ENCODE measurements at places on chromosomes 4 and X.

DNA sequence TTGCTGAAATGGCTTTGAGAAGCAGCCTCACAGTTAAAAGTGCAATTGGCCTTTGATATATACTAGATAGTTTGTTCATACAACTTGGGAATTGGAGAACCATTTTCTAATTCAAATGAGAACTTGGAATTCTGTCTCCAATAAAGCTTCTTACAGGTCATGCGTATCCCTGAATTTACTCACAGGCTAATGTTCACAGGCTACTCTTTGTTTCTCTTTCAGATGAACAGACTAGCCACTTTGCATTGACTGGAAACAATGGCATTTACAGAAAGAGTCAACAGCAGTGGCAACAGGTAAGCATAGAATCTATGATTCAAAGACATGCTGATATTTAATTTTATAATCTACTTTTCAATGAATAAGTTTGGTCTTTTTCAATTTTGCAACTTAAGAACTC is 13.5 kb downstream of the AFF1 start:
- DNase-seq, result no peak

GRCh38 chrX:107205770-107206696 is at the start of the genes DNAAF6 and NUP62CL:
Gene DNAAF6, plus strand, starts transcription at chrX:107206611. Its CDS starts 6,265 bp downstream, at chrX:107212876.
Gene NUP62CL, minus strand, starts transcription at chrX:107206433. Its CDS starts 31,287 bp downstream, at chrX:107175146.
- peak; percentile 14 for DNase-seq

DNA sequence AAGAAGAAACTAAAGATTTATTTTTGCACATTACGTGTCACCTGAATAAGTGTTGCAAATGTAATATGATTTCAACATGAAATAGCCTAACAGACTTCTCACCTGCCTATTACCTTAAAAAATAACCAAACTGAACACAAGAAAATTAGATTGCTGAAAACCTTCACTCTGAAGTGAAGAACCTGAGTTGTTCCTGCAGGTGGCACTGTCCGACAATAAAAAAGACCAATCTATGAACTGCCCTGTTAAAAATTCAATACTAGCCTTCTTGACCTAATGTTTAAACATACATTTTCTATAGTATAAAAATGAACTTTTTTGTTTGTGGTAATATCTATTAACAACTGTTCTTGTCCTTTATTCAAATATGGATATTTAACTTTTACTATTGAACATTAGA is 69.2 kb upstream of the PNPLA4 start:
- no peak for DNase-seq

DNA sequence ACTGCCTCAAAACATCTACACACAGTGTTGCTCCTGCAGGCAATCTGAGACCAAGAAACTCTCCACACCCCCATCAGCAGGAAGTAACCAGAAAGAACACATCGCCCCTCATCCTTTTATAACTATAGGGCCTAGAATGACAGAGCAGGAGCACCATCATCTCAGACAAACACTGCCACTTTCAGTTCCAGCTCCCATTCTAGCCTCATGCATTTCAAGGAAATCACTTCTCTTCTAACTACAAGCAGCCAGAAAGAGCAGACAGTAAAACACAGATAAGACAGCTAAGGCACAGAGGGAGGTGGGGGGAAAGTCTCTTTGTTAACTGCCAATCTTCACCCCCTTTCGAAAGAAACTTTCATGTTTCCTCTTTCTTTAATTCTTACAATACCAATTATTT is 102.6 kb upstream of the TENT5D start:
- DNase-seq, result no peak

DNA sequence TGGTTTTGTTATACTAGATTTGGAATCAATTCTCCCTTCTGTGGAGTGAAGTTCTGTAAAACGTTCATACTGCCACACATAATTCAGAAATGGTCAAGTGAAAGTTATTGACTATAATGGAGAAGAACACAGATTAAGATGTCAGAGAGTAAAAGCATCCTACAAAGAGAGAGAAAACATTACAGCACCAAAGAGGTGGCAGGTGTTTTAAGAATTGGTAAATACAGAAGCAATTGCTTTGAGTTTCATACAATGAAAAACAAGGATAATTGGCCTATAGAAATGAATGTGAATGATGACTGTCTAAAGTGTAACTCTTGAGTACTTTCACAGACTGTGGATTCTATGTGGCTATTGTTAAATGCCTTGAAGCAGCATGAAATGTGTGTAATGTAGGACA is 435.6 kb upstream of the SMIM31 start:
- no peak for DNase-seq

DNA sequence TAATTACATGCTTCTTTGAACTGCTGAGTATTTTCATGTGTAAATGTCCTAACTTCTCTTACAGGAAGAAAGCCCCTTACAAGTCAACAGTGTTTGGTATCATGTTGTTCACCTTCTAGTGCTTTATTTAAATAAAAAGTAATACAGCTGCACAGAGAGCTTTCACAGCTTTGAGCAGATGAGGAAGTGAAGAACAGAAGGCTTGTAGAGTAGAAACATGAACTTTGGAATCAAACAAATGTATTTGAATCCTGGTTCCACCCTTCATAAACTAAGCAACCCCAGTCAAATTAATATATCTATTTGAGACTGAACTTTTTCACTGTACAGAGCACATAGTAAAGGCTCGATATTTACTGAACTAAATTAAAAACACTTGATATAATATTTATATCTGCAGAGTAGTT is 120.5 kb downstream of the CAMK2D start:
- no peak for DNase-seq

DNA sequence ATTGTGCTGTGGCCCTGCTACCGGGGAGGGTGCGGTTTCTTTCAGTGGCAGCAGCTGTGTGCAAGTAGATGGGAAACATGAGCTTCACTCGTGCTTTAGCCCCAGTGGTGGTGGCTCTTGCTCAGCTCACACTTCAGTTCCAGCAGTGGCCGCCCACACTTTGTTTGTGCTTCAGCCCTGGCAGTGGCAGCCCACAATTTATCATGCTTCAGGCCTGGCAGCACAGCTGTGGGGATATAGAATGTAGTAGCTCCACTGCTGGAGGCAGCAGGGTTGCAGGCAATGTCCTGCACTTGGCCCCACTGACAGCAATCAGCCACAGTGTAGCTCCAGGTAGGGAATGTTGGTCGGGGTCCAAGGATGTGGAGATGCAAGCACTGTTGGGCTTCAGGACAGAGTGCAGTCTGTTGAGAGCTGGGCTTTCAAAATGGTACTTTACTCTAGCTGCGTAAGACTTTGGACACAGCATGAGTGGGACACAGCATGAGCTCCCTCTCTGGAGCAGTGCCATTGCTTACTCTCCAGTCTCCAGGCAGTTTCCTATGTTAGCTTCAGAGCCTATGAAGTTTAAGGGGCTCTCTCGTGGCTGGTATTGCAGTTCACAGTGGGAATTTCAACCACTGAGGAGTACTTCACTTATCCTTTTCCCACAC is 413.1 kb downstream of the PDGFC start:
- DNase-seq, result no peak

- DNase-seq, result no peak
These were observed 19.5 kb downstream of the SMAD1 start for GRCh38 chr4:145501051-145501660.

DNA sequence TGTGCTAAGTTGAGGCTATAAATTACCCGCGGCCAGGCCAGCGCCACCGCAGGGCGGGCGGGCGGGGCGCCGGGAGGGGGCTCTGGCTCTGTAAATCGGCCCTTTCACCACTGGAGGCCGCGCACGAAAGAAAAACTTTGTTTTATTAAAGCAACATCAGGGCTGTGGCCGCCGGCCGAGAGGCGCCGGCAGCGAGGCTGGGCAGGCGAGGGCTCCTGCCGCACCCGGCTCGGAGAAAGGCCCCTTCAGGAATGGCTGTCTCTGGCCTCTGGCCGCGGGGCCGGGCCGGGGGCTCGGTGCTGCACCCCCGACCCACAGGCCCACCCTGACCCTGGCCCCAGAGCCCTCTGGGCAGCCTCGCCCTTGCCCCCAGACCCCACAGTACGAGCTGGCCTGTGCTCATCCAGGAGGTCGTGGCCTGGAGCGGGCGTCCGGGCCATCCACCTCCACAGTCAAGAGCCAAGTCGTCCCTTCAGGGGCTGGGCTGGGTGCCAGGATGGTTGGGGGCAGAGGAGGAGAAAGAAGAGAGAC is 29.5 kb upstream of the FGFR3 start:
- DNase-seq, result no peak

DNA sequence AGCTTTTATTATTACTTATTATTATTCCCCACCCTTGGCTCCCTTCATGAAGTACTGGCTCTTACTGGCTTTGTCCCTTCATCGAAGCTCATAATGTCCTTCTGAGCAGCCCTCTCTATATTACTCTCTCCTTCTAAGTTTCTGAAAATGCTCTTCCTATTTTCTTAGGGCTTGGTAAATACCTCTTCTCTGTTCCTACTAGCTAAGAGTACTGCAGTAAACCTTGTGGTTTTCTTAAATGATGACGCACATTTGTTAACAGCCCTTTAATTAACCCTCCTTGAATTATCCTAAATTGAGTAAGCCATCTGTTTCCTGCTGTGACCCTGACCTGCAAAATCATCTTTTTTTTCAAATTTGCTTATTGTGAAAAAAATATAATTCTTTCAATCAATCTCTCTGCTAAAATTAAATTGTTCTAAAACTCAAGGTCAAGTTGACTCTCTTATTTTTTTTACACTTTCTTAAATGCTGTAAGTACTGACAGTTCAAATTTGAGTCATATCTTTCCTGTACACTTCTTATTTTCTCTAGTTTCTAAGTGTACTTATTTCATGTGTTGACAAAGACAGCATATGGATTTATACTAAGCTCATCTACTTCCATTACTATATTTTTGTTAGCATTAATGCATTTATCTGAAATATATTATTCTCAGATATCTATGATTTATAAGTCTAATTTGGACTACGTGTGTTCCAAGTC is 148.9 kb downstream of the ADAM29 start:
- no peak for DNase-seq

DNA sequence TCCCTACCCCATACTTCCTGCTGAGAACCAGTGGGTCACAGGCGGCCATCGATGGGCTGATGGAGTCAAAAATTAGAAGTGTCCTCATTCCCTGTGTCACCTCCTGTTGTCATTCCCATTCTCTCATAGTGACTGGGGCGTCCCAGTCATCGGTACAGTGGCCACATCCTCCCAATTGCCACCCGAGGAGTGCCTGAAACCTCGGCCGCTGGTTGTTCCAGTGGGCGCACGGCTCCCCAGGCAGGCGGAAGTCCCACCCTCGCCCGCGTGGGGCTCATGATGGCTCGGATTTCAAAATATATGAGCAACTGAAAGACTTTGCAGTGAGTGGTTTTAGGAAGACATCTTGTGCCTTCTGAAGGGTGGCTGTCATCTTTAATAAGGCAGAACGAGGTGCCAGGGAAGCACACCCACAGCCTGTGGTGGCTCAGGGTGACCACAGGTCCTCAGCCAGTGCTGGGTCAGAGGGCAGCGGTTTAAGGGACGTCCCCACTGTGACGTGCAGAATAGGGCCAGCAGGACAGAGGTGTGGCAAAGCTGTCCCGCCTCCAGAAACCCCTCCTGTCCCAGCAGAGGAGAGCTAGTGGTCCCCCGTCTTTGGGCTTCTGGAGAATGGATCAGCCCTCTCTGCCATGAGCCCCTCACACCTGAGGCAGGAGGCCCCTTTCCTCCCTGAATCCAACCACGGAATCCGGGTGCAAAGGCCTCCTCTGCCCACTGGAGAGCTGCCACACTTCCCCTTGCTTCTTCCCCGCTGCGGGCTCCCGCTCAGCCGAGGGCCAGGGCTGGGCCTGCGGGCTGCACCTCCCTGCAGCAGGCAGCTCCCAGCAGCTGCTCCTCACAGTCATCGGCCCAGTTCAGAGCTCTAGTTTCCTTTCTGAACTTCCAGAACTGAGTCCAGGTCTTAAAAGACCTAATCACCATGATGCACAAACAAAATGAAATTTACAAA is 90.4 kb downstream of the ABLIM2 start:
- DNase-seq, result peak; percentile 84

DNA sequence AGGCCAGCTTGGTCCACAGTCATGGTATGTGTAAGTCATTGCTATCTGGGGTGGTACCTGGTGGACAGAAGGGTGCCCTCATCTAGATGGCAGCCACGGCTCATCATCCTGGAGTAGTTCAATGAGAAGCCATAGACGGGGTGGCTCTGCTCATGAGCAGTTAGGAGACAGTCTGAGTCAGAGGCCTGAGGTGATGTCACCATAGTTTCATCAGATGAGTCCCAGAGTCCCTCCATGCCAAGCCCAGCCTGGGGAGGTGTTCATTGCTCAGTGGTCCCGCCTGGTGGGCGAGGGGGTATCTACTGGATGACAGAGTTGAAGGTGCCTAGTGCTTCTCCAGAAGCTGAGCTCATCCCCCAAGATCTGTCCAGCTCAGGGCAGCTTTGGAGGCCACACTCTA is 49.8 kb downstream of the DLG3 start:
- no peak for DNase-seq

GRCh38 chr4:154616731-154617130 is 4.3 kb upstream of the FGG start:
- DNase-seq, result no peak

DNA sequence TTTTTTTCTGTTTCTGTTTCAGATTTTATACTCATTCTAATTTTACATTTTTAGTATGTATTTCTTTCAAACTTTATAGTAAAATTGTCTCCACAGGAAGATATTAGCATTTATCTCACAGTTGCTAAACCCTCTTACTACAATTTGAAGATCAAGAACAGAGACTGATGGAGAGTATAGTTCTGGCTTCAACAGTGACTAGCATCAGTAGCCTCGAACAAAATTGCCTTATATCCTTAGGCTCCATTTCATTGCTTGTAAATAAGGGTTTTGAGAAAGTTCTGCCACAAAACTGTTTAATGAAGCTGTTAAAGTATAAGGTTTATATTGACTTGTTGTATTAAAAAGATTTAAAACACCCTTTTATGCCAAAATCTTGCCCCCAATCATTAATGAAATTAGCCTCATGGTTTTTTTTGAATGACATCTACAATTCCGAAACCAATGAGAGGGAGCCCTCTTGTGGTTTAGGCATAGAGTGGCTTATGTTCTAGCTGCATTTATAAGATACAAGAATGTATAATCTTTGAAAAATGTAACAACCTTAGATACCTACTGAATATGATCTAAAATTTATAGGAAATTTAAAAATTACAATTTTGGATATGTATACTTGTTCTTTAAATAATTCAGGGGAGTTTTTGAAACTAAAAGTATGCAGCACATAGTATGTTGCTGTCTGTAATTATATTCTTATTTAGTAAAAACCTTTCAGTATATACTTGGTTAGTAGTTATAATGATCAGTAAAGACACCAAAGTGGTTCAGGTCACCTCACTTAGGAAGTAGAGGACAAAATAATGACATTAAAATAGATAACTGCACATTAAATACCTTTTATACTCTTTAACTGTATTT is 109.8 kb upstream of the HPGD start:
- no peak for DNase-seq

- DNase-seq, result no peak
These were observed 57.5 kb upstream of the SMIM10 start for GRCh38 chrX:134933248-134933647.

GRCh38 chrX:23787745-23788118 is 4.8 kb downstream of the SAT1 start:
- DNase-seq, result no peak

DNA sequence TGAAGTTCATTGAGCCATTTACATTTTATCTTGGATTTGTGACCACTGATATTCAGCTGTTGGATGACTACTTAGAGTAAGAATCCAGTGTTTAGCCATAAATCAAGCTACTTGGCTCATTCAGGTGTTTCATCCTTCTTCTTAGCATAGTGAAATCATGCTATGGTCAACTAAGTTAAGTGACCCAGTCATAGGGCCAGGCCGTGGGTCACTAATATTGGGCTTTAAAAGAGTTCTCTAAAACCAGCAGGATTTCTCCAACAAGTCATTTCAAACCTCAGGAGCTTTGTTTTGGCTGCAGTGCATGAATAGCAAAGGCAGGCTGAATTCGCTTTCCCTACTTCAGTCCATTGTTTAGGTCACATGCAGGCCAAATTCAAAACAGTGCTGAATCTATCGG is 181.0 kb downstream of the MAML3 start:
- no peak for DNase-seq

Data from posterior cingulate gyrus (tissue), 11 donors.